T-helper 17 cell (primary cell): ENCODE measurements at places on chromosomes 12 and 14. TPM values are rescaled to one million over a fixed set of nuclear protein-coding genes. Genes with fewer than 3 reads are reported as not detected.

The SERPINA4 gene
- not detected for total RNA-seq

The TMTC1 gene
- not detected for total RNA-seq

The OR10G3 gene
- total RNA-seq, result not detected

The ATXN3 gene
- total RNA-seq, result 31.2 TPM

The AP1G2 gene
- total RNA-seq, result 268 TPM
